Upper lobe of left lung (tissue), 6 donors: ENCODE measurements at places on chromosomes 11 and 22.

- no peak for DNase-seq
Observed at GRCh38 chr11:17898782-17899181, 114.1 kb downstream of the SERGEF start.

DNA sequence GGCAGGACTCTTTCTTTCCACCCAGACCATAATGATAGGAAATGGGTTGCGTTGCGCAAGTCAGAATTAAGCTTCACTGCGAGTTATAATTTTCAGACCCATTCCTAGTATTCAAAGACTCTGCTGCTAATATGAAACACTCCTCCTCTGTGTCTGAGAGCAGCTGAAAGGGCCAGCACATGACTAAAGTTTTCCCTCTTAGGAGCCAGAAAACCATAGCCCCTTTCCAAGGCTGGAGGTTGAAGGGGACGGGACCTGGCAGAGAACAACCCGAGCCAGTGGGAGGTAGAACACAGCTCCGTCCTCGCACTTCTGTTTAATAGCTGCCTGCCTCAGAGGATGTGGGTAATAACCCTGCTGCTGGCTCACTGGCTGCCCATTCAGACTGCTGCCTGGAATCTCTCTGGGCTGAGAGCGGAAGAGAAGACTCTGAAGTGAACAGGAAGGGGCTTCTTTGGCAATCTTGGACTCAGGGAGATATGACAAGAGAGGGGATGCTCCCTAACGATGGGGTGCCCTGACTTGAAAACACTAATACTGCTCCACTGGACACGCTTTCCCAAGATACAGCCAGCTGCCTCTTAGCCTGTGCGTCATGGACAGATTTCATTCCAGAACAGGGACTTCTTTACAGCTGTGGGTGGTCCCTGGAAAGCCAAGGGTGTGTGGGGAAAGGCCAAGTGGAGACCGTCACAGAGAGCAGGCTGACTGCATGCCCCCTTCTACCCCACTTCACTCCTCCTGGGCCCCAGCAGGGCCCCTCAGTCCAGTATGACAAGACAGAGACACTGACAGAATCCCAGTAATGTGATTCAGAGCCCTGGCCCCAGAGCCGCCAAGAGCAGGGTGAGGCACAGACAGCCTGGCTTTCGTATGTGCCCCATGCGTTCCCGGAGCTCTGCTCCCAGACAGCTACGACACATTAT is 156.9 kb downstream of the FEZ1 start:
- DNase-seq, result no peak

DNA sequence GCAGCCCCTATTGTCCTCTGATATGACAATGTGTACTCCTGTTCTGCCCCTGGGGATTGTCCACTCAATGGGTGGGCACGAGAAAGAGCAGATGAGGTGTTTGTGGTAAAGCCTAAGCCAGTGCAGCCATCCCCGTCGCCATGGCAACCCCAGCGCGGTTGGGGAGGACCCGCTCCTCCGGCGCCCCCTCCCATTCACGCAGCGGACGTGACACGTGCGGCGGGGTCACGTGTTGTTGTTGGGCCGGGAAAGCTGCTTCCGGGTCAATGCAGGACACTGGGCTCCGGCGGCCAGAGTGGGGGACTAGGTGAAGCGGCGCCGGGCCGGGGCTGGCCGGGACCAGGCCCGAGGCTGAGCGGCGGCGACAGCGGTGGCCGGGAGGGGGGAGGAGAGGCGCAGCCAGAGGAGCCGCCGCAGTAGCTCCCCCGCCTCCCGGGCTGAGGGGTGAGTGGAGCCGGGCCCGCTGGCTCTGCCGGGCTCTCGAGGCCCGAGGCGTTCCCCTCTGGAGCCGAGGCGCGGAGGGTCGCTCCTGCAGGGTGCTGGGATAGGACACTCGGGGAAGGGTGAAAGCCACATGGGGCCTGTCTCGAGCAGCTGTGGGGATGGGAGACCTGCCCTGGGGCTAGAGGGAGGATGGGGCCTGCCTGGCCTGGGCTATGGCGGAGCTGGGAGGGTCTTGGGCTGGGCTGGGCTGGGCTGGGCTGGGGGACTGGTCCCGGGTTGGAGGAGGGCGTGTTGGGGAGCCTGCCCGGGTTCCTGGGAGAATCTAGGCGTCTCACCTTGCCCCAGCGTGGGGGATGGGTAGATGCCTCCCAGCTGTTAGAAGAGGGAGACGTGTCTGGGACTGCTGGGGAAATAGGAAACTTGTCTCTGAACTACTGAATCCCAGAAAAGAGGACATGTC is at the start of gene TBCEL:
TSS of gene TBCEL (plus strand) at position 255 of the 904 bp plus-strand sequence. CDS start 21,589 bp downstream, outside the sequence.
- DNase-seq, result peak; percentile 95

- DNase-seq, result no peak
Observed at GRCh38 chr11:6440906-6441358, at the start of gene HPX. Gene HPX, minus strand, starts transcription at chr11:6440987. Its CDS starts 24 bp downstream, at chr11:6440963.

GRCh38 chr11:78194490-78194889 is 5.8 kb downstream of the USP35 start:
- DNase-seq, result no peak

- DNase-seq, result no peak
Observed at GRCh38 chr11:101574886-101575285, 8.9 kb downstream of the TRPC6 start.

GRCh38 chr22:47150426-47150825 is 388.0 kb downstream of the TBC1D22A start:
- DNase-seq, result no peak

- no peak for DNase-seq
Observed at GRCh38 chr22:39316440-39317083, 2.9 kb downstream of the RPL3 start.

GRCh38 chr11:114237321-114238280 is 58.6 kb upstream of the NNMT start:
- no peak for DNase-seq

DNA sequence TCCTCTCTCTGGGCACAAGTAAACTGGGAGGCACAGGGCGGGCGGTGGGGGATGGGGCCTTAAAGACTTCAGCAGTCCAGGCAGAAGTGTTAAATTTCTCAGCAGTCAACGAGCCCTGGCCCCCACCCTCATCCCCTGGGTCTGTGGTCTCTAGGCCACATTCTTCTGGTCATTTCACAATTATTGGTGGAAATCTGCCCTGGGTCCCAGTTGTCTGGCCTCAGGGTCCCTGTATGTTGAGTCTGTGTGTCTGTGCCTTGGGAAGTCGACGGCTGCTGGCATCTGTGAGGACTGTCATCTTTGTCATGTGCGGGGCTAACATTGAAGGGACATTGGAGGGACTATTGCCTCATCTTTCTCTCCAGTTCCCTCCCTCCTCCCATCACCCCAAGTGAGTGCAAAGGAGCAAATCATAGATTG is 1.7 kb downstream of the TSPAN18 start:
- no peak for DNase-seq

- DNase-seq, result no peak
Observed at GRCh38 chr11:27200779-27201453, 160.3 kb downstream of the BBOX1 start.

GRCh38 chr11:113615098-113615497 is 91.0 kb downstream of the TMPRSS5 start:
- DNase-seq, result no peak

- DNase-seq, result no peak
Observed at GRCh38 chr11:68983801-68984200, 3.0 kb upstream of the MRGPRD start.

DNA sequence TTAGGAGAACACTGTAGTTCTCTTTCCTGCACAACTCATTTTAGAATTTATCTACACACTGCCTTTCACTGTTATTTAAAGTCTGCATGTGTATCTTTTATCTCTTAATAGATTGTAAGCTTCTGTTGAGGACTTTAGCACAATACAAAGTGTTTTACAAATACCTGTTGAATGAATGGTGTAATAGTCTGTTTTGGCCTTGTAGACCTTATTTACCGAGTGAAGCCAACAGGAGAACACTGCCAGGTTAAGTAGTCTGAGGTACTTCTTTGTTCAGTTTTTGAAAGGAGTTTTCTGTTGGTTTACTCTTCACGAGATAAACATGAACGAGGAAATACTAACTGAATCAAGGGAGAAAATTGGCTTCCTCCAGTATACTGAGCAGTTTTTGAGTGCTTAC is 31.0 kb downstream of the SIK2 start:
- DNase-seq, result no peak

DNA sequence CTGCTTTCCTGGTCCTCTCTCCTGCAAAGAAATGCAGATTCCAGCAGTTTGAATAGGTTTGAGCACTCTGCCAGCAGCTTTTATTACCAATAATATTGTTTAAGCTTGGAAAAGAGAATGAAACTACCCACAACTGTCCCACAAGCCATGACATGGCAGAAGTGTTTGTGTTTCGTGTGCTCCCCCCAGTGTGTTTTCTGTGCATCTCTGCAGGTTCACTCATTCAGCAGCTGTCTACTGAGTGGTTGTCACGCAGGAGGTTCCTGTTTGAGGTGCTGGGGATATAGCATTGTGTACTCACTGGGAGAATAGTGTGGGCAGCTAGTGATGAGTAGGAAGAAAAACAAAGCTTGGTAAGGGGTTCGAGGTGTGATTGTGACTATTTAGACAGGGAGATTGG is 55.3 kb upstream of the SUSD2 start:
- no peak for DNase-seq

- DNase-seq, result no peak
Observed at GRCh38 chr11:59141673-59142460, 789 bp upstream of the FAM111A start.

DNA sequence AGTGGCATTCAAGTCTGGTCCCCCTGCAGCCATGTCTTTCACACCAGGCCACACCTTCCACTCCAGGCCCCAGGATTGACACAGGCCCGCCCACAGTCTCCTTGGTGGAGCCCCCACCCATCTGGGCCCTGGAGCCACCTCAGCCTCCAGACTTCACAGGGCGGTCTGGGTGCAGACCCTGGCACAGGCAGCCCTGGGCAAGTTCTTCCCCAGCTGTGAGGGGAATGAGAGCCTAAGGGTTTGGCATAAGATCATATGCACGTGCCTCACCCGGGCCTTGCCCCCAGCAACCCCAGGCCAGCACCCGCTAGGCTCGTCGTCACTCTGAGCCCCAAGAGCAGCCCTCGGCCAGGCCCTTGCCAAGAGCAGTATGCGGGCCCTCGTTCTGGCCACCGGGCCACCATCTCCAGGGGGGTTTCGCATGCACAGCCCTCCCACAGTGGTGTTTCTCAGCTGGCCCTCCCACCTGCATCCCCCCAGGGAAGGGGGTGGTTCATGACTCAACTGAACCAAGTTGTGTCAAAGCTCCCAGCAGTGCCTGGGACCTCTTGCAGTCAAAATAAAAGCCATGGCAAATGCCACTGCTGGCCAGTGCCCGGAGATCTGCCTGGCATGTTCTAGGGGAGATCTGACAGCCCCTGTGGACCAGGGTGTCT is 70.4 kb upstream of the KCNQ1OT1 start:
- peak; percentile 15 for DNase-seq

GRCh38 chr11:96287822-96288439 is 55.1 kb downstream of the MAML2 start:
- no peak for DNase-seq

DNA sequence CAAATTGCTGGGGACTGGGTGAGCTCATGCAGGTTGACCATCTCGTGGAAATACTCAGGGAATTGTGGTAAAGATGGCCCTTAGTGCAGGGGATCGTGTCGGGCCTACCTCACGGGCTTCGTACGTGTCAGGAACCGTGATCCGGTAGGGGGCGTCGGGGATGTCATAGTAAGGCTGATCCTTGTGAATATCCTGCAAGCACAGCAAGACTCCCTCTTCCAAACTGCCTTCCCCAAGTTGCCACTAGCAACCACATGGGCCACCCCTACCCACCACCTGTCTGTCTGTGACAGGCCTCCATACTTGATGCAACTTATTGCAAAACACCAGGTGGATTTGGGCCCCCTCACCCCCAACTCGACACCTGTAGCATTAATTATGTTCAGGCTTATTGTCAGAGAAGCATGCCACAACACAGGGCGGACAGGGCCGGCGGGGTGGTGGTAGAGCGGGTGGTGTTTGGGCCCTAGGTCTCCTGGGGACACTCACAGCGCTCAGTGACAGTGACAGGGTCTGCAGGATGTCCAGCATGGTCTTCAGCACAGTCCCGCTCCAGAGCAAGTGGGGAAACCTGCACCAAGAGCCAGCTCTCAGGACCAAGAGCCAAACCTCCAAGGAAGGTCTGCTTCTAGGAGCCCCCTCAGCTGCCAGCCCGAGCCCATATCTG is 22.6 kb upstream of the SERPIND1 start:
- no peak for DNase-seq

DNA sequence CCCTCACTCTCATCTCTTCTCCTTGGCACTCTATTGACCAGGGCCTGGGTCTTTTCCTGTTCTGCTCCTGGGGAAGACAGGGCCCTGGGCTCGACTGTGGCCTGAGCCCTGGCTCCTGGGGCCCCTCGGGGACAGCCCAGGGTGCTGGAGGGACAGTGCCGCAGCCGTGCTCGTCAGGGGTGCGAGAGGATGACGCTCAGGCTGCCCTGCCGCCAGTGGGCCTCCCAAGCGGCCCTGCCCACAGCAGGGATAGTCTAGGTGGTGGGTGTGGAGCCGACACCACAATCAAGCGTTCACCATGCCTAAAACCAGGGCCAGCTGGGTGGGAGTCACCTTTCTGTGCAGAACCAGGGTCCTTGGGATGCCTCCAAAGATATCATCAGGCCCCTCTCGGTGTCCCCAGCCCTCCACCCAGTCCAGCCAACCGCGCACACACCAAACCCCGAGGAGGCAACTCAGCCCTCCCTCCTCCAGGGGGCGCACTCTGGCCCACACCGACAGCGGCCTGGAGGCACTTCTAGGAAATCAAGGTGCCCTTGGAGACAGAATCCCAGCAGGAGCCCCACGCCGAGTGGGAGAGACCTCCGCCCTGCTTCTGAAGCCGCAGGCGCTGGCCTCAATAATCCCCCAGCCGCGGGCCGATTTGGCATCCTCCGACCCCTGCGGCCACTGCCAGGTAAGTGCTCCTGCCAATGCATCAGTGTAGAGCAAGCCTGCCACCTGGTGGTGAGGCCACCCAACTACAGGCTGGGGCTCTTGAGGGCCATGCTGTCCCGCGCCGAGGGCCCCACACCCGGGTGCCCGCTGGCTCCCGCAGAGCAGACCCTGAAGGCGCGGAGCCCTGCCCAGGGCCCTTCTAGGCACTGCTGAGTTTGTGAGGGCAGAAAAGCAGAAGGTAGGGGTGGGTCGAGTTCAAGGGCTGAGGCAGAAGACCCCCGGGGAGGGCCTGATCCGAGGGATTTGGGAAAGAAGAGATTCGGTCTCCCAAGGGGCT is 496.4 kb downstream of the BUD13 start:
- DNase-seq, result peak; percentile 77
